ENCODE measurements at places on chromosomes 2 and 18.

DNA sequence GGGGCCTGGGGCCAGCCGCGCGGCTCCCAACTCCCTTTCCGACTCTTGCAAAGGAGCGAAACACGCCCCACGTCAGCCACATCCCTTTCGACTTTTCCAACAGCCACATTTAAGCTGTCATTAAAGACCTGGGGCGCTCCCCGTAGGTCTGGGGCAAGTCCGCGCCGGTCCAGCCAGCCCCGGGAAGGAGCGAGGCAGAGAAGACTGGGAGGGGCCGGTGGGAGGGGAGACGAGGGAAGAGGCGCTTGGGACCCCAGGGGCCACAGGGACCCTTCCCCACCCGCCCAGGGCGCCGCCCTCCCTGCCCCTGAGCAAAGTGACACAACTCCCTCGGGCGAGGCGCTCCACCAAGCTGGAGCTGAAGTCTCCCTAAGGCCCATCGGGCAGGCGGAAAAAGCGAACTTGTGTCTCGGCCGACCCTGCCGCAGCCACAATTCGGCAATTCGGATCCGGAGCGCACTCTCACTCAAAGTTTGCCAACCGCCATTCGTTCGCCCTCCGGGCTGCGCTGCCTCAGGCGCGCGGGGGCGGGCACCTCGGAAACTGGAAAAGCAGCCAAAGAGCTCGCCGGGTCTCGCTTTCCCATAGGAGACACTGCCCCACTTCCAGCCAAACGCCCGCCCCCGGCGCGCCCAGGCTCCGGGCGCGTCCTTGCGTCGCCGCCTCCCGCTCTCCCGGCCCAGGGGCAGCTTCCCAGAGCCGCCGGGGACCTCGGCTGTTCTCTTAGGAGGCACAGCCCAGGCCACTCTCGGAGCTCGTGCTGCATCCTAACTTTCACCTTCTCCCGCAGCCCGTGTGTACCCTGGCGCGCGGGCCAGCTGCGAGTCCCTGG lies 1.1 kb upstream of the KCTD1 start:
- DNase-seq = no peak

DNA sequence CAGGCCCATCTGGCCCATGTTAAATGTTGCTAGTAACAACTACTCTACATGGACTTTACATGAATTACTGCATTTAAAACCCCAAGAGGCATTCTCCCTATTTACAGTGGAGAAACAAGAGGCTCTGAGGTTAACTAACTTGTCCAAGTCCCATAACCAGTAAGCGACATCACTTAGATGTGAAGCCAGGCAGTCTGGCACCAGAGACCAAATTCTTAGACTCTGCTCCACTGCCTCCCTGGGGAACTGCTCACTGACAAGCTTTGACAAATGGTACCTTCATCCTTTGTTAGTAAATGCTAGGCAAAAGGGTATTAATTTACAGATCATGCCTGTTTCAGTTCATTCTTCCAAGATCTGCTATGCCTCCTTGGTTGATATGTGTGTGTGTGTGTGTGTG lies 124.8 kb downstream of the AFF3 start:
- no peak for DNase-seq

GRCh38 chr18:49344096-49344495 lies 116.3 kb downstream of the DYM start:
- DNase-seq = no peak

- no peak for DNase-seq
These were observed 255.3 kb downstream of the NR4A2 start for GRCh38 chr2:156077041-156077742.

Measured in central memory CD4-positive, alpha-beta T cell (primary cell).